B cell (primary cell): ENCODE measurements at places on chromosomes 1 and 21. TPM values are rescaled to one million over a fixed set of nuclear protein-coding genes. Genes with fewer than 3 reads are reported as not detected.

GRCh38 chr1:6870571-6870970 is 85.3 kb downstream of the CAMTA1 start:
- no peak for DNase-seq

FCMR gene
- polyA plus RNA-seq: 686 and 931 TPM in 2 replicates

DNA sequence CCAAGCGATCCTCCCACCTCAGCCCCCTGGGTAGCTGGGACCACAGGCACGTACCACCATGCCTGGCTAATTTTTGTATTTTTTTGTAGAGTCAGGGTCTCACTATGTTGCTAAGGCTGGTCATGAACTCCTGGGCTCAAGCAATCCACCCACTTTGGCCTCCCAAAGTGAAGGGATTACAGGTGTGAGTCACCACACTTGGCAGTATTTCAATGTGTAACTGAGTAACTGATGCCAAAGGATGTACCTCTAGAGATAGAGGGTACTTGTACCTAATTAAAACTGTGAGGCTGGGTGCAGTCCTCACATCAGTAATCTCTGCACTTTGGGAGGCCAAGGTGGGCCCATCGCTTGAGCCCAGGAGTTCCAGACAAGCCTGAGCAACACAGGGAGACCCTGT is 258.7 kb upstream of the DMRTA2 start:
- no peak for DNase-seq

- DNase-seq: no peak
These were observed 9.3 kb downstream of the ATP1A1 start for GRCh38 chr1:116382321-116382720.

NADK gene
- 149 and 194 TPM in 2 replicates for polyA plus RNA-seq

- DNase-seq: no peak
These were observed 198.0 kb upstream of the ZP4 start for GRCh38 chr1:238088560-238089290.

- no peak for DNase-seq
These were observed 199.1 kb downstream of the DYRK1A start for GRCh38 chr21:37565530-37566223.

GRCh38 chr1:102732927-102733326 is 375.4 kb downstream of the COL11A1 start:
- DNase-seq: no peak

SMCP gene
- not detected in 2 replicates for polyA plus RNA-seq

- DNase-seq: no peak
These were observed 11.4 kb downstream of the MROH7 start for GRCh38 chr1:54653036-54653435.

- DNase-seq: no peak
These were observed 73.3 kb downstream of the IFI44 start for GRCh38 chr1:78722947-78723346.

DNA sequence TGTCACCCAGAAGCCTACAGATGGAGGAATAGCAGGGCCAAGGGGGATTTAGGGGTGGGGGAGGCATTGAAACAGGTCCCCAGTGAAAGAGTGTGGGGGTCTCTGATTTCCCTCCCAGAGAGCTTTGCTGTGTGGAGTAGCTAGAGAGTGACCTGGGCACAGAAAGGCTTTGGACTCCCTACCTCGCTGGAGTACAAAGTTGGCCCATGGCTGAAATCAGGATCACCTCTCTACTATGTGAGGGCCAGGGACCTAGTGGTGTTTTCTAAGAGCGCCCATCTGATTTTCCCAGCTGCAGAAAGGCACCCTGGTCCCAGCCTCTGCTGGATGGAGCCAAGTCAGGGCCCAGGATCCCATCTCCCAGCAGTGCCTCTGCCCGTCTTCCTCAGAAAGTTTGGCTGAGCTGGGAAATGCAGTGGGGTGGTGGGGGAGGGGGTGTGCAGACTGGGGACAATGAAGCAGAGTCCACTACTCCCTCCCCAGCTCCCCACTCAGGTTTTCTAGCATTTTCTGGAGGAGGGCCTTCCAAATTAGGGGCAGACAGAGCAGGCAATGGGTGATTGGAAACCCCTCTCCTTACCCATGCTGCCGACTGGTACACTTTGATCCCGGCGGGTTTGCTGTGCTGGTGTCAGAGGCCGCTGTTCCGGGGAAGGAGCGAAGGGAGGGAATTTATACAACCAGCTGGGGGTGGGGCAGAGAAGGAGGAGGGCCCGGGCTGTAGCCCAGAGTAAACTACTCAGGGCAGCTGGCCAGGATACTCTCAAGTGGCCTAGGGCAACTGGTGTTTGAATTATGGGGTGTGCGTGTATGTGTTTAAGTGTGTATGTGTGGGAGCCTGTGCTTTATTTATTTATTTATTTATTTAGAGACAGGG is at the start of gene SELENBP1:
SELENBP1 (minus strand) TSS at position 648 of the 877 bp plus-strand sequence; CDS start at position 584, 64 bp downstream.
- DNase-seq: no peak

- no peak for DNase-seq
These were observed 245.9 kb upstream of the PLD5 start for GRCh38 chr1:242770366-242770765.

DIRAS3 gene
- polyA plus RNA-seq: not detected in 2 replicates

DNA sequence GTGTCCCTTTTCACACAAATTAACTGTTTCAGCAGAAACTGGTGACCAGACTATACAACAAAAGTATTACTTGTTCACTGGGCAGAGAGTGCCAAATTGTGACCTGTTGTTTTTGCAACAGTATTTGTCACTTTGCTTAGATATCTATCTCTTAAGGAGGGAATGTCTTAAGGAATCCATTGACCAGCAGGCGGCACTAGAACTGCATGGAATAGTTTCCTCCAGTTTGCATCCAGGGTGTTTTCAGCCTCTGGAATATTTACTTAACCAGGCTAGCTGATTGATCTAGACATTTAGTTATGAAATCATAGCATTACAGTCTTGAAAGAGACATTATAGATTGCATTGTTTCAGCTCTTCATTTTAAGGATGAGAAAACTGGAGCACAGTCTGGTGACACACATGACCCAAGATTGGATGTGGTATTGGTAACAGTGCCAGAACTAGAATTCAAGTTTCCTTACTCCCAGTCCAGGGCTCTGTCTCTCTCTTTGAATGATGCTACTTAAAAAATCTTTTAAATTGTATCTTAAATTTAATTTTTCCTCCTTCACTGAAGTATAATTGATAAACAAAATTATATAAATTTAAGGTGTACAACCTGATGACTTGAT is 16.9 kb downstream of the RPTN start:
- peak; percentile 15 for DNase-seq

GRCh38 chr21:33254766-33255165 is 11.4 kb upstream of the IL10RB start:
- no peak for DNase-seq

CELA2B gene
- not detected in 2 replicates for polyA plus RNA-seq

- DNase-seq: no peak
These were observed 124.2 kb downstream of the LIPI start for GRCh38 chr21:14086553-14086952.

DNA sequence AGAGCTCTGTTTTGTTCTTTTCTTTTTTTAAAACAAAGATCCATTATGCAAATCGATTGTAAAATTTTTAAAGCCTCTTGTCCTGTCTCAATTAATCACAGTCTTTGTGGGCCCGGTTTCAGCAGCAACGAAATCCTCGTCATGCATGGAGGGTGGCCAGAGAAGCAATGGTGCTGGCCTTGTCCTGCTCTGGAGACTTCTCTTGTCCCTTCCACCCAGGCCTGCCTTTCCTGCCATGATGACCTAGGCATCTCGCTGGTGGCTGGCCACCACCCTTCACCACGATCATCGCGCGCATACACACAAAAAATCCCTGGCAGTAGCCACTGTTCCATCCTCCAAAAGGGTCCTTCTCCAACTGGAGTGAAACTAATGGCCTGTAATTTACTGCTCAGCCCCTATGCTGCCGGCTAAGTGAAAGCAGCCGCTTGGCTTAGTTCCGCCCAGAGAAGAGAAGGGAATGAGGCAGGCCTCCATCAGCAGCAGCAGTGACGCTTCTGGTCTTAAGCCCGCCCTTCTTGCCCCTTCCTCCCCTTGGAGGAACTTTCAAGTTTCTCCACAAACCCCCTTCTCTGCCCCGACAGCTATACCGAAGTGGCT is 309.5 kb downstream of the NPHP4 start:
- DNase-seq: no peak

SZRD1 gene
- polyA plus RNA-seq: 91.3 and 92.4 TPM in 2 replicates

GRCh38 chr1:199157494-199157893 is 518.7 kb downstream of the PTPRC start:
- DNase-seq: no peak

WNT3A gene
- 0.03 TPM in 1 of 2 replicates, not detected in the other for polyA plus RNA-seq

GRCh38 chr1:162215902-162216301 is 146.4 kb downstream of the NOS1AP start:
- no peak for DNase-seq

BNIPL gene
- 0.81 and 2.8 TPM in 2 replicates for polyA plus RNA-seq

LHX8 gene
- polyA plus RNA-seq: not detected in 2 replicates

DNA sequence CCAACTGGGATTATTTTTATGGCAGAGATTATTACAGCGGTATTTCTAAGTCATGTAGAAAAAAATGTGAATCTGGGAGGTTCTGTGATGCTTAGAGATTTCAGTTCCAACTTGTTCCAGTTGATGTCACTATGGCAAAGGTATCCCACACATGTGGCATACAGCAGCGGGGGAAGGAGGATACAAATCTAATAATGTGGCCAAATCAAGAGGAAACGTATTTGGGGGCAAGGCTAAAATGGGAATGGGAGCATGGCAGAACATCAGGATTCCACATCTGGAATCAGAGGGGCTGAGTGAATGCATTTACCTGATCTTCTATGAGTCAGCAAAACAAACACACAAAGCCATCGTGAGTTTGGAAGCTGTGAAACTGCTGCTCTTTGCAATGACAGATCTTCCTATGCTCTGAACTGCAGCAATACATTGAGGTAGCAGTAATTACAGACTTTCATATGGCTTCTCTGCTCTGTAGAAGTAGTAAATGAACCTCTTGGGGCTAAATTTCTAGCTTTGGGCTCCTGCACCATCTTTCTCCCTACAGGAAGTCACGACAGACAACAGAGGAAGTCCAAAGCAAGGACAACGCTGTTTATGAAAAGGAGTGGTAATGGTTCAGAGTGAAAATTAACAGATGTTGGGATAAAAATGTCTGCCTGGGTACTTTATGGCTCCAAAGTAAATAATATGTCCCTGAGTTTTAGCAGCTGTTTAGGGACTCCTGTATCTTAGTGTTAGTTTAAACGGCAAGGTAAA is 55.5 kb downstream of the GABPA start:
- DNase-seq: peak; percentile 21

- DNase-seq: no peak
These were observed 64.0 kb downstream of the DHRS3 start for GRCh38 chr1:12553963-12554362.

GRCh38 chr1:50995651-50996050 is 25.6 kb downstream of the CDKN2C start:
- DNase-seq: no peak

DNA sequence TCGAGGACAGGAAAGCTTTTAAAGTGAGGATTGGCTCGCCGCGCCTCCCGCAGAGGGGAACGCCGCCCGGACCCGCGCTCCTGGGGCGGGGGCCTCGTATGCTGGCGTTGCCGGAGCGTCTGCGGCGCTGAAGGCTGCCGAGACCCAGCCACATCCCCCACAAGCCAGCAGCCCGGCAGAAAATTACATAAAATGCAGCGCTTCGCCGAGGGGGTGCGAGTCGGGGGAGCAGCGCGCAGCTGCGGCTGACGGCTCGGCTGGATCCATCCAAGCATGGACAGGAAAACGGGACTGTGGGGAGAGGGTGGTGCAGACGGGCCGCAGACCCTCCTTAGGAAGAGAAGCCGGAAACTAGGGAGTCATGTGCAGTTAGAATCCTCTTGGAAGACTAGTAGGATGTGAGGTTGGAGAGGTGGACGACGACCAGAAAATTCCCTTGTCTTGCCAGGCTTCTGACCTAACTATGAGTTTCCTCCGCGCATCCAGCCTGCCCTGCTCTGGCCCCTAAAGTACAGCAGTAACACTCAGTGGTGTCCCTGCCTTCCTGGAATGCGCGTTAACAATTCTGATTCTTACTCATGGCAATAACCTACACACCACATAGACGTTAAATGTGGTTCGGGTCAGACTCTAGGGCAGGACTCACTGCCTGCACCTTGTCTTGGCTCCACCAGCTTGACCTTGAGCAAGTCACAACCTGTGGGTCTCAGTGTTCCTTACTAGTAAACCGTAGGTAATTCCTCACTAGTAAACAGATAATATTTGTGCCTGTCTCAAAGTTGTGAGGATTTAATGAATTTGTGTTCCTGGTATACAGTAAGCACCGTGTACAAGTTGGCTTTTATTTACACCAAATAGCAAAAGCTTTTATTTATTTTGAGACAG is 953 bp upstream of the BRWD1 start:
- no peak for DNase-seq

DNA sequence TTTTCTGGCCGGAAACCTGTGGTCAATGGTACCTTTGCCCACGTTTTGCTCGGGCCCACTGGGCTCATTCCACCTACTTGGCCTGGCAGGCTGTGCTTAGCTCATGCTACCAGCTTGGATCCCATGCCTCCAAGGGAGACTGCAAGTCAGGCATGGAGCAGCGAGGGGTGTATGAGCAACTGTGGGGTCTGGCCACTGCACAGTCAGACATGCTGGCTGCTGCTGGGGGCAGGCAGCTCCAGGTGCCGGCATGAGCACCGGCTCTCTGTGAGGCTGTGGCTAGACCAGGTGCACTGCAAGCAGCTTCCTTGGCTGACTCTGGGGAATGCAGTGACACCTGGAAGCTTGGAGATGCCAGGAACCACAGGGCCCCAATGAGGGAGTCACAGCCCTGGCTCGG is 161.1 kb upstream of the DUSP10 start:
- DNase-seq: no peak

- DNase-seq: no peak
These were observed 85.6 kb upstream of the ARHGEF16 start for GRCh38 chr1:3368711-3369445.

LCE6A gene
- not detected in 2 replicates for polyA plus RNA-seq

- no peak for DNase-seq
These were observed 1.3 kb upstream of the THAP3 start for GRCh38 chr1:6623269-6623965.

KTI12 gene
- 13.9 and 22.5 TPM in 2 replicates for polyA plus RNA-seq

ZNF672 gene
- polyA plus RNA-seq: 46.4 and 82.4 TPM in 2 replicates

DNA sequence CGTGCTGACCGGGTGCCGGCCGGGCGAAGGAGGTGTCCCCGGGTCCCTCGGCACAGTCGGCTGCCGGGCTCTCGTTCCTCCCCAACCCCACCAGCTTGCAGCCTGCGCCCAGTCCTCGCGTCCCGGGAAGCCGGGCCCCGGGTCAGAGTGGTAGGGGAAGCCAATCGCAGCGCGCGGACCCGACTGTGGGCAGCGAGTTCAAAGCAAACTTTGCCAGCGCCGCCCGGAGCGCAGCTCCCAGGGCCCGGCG is 328 bp downstream of the MYCL start:
- DNase-seq: no peak

GRCh38 chr1:56285554-56286402 is 293.6 kb downstream of the PLPP3 start:
- DNase-seq: no peak

DNA sequence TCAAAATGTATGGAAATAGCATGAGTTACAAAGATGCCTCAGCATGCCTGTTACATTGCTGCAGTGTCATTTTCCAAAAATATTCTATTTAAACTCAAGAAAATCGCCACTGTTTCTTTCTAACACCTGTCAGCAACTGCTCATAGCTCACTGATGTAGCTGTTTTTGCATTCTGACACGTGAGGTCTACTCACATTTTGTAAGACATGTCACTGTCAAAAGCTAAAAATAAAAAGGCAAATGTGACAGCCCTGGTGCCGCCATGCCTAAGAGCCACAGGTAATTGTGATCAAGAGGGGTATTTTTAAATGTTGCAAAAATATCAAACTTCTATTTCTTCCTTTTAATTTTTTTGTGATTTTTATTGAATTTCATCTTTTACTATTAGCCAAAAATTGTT is 556.2 kb upstream of the TMPRSS15 start:
- no peak for DNase-seq
